ENCODE measurements at places on chromosomes 12 and 14.
A peak's percentile ranks its signal among the peaks of the same experiment; 100 is the strongest.

DNA sequence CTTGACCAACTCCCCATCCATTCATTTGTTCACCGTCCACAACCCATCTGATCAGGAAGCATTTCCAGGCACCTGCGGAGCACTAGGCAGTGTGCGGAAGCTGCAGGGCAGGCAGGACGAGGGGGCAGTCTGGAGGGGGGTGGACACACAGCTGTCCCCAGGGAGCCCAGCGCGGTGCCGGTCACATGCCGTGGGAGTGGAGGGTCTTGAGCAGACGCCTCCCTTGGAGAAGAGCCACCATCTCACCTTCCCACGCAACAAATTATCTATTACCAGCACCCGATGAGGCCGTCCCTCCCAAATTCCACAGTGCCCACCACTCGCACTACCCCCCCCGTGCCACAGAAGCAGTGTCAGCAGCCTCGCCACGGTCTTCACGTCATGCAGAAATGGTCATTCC is 10.8 kb downstream of the DLK1 start:
- peak; percentile 17 for DNase-seq

DNA sequence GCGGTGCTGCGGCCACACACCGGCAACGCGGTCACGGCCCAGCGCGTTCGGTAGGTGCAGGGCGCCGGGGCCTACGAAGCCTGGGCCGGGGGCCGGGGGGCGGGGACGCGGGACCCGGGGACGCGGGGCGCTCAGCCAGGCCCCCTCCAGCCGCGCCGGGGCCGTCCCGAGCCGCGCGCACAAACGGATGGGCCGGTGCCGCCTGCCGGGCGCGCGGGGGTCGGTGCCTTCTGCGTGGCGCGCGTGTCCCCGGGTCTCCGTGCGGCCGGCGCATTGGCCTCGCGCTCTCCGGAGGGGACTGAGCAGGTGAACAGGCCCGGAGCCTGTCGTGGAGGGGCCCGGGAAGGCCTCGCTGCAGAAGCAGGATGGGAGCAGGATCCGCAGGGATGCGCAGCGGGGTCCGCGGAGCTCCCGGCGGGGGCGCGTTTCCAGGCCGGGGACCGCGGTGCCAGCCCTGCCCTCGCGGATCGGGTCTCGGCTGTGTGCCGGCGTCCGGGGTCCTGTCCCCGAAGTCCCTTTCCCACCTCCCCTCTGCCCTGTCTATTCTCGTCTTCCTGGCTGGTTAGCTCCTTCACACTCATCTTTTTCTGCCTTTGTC is 421 bp downstream of the GLT1D1 start:
- peak; percentile 57 for DNase-seq

- DNase-seq = no peak
Observed at GRCh38 chr12:54933376-54933775, 51.2 kb downstream of the TESPA1 start.

- no peak for DNase-seq
Observed at GRCh38 chr14:68759937-68760336, 32.9 kb downstream of the ZFP36L1 start.

DNA sequence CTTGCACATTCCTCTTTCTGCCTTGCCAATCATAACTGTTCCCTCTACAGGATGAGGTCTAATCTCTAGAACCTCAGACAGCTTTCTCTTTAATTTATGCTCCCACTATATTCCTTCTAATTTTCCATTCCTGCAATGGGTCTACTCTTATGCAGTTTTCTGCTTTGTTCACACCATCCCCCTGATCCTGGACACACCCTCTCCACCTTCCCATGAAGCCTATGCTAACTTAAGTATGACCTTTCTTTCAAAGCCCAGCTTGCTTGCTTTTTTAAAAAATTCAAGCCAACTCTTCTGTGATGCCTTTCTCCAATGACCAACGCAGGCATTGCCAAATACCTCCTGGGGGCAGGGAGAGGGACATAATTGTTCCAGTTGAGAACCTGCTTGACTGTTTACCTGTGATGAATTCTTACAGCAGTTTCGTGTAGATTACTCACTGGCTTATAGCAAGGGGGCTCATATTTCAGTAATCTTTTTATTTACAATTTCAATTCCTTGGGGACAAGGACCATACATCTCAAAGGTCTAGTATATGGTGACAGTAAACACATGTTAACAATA is 7.8 kb downstream of the SLC38A1 start:
- DNase-seq = no peak

GRCh38 chr12:2892246-2892645 is 1.6 kb downstream of the TULP3 start:
- no peak for DNase-seq

DNA sequence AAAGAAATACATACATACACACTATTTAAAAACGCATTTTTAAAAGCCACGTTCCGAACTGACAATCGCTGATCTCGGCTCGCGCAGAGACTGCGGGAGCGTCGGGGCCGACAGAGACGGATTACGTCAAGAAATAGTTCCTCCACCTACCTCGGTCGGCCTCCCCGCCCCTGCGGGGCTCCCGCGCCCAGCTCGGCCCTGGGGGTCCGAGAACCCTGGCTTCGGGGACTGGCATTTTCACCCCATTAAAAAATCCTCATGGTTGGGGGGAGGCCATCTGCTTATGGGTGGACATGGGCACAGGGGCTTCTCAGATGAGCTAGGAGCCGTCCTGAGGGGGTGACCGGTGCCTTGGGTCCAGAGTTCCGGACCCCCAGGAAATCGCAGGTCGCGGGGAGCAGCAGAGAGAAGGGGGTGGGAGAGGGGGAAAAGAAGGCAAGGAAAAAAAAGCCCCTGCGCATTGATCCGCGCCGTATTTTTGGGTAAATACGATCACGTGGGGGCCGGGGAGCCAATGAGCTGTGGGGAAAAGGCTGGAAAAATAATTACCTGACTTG is 324 bp upstream of the HOXC9 start:
- no peak for DNase-seq

DNA sequence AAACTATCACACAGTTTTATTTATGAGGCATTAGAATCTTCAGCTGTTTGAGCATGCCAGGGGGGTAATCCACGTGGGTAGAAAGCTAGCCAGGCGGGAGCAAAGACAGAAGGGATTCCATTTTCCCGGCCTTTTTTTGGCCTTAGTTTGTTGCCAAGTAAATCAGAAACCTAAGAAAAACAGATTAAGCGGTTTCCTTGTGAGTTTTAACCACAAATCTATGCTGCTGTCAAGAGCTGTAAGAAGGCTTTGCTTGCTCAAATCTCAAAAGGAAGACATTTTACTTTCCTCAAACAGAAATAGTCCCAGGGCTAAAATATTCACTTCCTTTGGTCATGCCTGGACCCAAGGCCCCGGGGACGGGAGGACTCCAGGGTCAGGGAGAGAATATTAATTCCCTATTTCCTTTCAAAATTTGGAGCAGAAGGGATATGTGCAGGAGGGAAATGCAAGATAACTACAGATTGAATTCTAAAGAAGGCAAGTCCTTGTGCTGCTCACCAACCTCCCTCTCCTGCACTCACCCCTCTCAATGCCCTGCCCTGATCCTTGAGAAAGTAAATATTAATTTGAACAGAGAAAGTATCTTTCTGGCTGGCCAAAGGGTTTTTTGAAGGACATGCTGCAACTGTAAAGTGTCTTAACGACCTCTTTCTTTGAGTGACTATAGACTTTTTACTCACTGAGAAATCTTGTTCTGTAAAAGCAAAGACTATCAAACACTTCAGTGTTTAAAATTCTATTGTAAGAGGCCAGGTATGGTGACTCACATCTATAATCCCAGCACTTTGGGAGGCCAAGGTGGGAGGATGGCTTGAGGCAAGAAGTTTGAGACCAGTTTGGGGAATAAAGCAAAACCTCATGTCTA is 75.7 kb downstream of the HSD17B6 start:
- DNase-seq = no peak

- no peak for DNase-seq
Observed at GRCh38 chr12:47747596-47748506, 10.8 kb downstream of the RAPGEF3 start.

- DNase-seq = no peak
Observed at GRCh38 chr14:85663256-85663655, 133.3 kb downstream of the FLRT2 start.

GRCh38 chr12:106080791-106081170 is 58.0 kb downstream of the NUAK1 start:
- no peak for DNase-seq

DNA sequence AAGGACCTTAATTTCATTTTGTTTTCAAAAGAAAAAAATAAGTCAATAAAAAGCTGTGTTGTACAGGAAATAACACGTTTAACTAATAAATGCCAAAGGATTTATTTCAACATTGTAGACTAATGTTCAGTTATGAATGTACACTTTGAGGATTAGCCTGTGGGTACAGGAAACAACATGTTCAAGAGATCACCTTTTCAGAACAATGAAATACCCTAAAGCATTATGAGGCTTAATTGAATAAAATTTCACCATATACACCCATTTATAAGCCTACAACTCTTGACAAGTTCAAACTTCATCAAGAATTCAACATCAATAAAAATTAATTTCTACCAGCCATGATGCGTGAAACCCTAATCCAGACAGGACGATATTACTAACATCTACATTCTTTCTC is 56.6 kb upstream of the SLC6A15 start:
- DNase-seq = no peak

- no peak for DNase-seq
Observed at GRCh38 chr14:63428486-63428885, 109.8 kb upstream of the GPHB5 start.

- no peak for DNase-seq
Observed at GRCh38 chr12:16344269-16344668, 3.2 kb upstream of the MGST1 start.

- DNase-seq = no peak
Observed at GRCh38 chr12:131187602-131188001, 233.9 kb downstream of the ADGRD1 start.

DNA sequence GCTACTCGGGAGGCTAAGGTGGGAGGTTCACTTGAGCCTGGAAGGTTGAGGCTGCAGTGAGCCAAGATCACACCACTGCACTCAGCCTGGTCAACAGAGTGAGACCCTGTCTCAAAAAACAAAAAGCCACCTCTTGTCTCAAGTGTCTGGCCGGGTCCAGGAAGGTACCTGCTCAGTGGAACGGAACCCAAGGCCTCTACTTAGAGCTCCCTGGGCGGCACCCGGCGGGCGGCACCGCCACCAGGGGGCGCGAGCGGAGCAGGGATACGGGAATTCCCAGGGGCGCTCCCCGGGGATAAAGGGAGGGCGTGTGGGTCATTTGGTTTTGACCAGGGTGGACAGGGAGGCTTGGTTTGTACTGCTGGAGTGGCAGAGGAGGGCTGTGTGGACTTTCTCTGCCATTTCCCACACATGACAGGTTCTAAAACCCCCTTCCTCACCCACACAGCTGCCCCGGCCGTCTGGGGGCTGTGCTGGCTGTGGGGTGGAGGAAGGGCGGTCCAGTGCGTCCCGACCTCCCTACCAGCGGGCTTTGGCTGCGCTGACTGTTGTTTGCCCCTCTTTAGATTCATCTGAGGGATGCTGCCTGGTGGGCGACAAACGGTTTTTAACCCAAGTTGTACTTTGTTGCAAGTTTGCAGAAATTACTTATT is 91.4 kb downstream of the SETD3 start:
- DNase-seq = peak; percentile 65

DNA sequence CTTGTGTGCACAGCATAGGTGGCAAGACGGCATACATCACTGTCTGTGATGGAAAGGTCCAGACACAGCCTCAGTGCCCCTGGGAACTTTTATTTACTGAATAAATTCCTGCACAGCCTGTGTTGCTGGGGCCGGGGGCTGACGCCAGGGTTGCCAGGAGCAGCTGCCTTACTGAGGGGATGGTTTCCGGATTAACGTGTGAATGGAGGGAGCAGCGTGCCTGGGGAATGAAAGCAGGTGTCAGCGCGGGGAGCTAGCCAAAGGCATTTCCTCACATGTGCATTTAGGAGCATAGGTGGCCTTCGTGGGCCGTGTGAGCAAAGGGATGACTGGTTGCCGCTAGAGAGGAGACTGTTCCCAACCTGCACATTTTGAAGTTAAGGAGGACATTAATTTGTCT is 41.6 kb downstream of the SFSWAP start:
- DNase-seq = no peak

DNA sequence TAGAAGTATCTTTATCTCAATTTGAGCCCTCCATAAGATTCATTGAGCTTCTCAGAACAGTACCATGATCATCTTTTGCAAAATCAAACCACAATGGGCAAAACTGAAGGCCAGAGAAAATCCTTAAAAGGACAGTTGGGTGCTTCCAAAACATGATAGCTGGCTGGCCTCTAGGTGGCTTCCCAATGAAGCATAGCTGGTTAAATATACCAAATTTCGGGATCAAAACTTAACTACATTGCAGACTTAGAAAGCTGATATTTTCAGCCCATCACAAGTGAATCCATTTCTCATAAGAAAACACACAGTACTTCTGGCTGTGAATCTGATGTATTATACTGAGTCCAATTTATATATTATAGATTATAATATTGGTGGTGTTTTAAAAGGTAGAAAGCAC is 15.3 kb upstream of the PIK3C2G start:
- DNase-seq = no peak

DNA sequence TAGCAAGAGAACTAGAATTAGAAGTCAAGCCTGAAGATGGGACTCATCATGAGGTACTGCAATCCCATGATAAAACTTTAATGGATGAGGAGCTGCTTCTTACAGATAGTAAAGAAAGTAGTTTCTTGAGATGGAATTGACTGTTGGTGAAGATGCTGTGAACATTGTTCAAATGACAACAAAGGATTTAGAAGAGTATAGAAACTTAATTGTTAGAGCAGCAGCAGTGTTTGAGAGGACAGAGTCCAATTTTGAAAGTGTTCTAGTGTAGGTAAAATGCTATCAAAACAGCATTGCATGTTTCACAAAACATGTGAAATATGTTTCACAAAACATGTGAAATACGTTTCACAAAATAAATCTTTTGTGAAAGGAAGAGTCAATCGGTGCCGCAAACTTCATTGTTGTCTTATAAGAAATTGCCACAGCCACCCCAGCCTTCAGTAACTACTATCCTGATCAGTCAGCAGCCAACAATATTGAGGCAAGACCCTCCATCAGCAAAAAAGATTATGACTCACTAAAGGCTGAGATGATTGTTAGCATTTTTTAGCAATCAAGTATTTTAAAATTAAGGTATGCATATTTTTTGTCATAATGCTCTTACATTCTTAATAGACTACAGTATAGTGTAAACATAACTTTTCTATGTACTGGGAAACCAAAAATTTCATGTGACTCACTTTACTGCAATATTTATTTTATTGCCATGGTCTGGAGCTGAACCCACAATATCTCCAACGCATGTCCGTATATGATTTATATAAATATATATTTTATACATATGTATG is 173.4 kb upstream of the BMP4 start:
- DNase-seq = no peak

DNA sequence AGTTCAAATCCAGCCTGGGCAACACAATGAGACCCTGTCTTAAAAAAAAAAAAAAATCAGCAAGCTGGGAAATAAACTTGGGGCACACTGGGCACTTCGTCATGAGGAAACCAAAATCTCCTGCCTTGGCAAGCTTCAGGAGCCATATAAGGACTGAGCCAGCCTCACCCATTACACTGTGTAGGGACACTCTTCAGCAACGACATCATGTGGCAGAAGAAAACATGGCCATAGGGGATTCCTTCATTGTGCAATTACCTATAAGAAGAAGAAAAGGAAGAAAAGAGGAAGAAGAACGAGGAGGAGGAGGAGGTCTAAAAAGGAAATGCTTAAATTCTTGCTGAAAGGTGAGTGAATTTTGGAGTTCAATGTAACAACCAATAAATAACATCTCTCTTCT is 26.1 kb upstream of the IFNG start:
- DNase-seq = no peak

- DNase-seq = no peak
Observed at GRCh38 chr12:6336889-6337853, 4.7 kb downstream of the TNFRSF1A start.

- DNase-seq = no peak
Observed at GRCh38 chr12:1947081-1947480, 28.6 kb upstream of the CACNA2D4 start.

GRCh38 chr14:96064866-96065265 is 25.7 kb downstream of the C14orf132 start:
- DNase-seq = no peak
